A172 (cell line): ENCODE measurements at places on chromosomes 2 and 18. TPM values are rescaled to one million over a fixed set of nuclear protein-coding genes. Genes with fewer than 3 reads are reported as not detected.

GRCh38 chr18:77784759-77785379, 535.2 kb downstream of the GALR1 start:
- no peak for DNase-seq

The DSG1 gene
- not detected in 2 replicates for total RNA-seq

The D2HGDH gene
- total RNA-seq, result 12.6 and 14.6 TPM in 2 replicates

The SP5 gene
- 0.28 and 2.1 TPM in 2 replicates for total RNA-seq

The VWC2L gene
- not detected in 2 replicates for total RNA-seq

- DNase-seq, result peak; percentile 24
Observed at GRCh38 chr2:201218780-201219179, 35.8 kb downstream of the CASP10 start.

DNA sequence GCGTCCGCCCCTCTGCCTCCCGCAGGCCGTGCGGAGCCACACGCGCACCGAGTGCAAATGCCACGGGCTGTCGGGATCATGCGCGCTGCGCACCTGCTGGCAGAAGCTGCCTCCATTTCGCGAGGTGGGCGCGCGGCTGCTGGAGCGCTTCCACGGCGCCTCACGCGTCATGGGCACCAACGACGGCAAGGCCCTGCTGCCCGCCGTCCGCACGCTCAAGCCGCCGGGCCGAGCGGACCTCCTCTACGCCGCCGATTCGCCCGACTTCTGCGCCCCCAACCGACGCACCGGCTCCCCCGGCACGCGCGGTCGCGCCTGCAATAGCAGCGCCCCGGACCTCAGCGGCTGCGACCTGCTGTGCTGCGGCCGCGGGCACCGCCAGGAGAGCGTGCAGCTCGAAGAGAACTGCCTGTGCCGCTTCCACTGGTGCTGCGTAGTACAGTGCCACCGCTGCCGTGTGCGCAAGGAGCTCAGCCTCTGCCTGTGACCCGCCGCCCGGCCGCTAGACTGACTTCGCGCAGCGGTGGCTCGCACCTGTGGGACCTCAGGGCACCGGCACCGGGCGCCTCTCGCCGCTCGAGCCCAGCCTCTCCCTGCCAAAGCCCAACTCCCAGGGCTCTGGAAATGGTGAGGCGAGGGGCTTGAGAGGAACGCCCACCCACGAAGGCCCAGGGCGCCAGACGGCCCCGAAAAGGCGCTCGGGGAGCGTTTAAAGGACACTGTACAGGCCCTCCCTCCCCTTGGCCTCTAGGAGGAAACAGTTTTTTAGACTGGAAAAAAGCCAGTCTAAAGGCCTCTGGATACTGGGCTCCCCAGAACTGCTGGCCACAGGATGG, 7.1 kb upstream of the WNT10A start:
- no peak for DNase-seq

- DNase-seq, result no peak
Observed at GRCh38 chr2:158493458-158493857, 36.7 kb downstream of the PKP4 start.

DNA sequence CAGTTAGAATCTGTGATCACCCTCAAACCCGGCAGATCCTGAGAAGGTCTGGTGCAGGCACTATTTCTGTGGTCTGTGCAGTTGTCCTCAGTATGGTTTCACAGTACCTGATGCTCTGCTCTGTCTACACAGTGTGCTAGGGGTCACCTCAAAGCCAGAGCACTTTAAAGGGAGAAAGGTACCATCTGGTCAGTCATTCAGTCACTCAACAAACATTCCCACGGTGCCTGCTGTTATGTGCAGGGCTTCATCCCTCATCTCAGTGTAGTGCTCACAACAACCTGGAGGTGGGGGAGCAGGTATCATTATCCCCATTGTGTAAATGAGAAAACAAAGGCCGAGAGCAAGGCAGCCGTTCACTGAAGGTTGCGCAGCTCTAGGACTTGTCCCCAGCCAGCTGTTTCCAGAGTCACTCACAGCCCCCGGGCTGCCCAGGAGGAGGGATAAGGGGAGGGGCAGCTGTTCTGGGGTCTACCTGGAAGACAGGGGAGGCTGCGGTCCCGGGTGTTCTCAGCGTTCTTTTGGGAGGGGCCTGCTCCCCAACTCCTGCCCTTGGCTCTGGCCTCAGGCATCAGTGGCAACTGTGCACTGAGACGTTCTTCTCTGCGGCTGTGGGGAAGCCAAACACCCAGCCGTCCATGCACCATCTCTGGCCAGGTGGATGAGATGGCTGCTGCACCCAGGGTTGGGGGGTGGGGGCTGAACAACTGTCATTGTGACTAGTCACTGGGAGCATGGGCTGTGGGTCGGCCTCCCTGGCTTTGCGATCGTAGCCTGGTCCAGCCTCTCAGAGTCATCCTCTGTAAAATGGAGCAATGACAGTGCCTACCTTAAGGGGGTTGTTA, 9.2 kb downstream of the INHBB start:
- no peak for DNase-seq

DNA sequence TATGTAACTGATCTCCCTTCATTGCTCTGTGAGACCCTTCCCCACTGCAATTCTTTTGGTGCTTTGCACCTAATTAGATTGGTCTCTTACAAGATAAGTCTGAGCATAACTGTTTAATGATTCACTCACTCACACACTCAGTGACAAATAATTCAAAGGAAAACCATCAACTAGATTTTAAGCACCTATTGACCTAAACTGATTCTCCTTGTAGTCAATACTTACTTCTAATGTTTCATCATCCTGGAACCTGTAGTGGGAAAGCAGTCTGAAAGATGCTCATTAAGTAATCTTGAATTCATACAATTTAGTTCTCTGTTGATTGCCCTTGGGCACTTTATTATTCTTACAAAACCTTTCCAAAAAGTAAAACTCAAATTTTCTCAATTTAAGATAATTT, 74.3 kb upstream of the COL5A2 start:
- no peak for DNase-seq

The RGPD3 gene
- total RNA-seq, result 0.21 and 0.36 TPM in 2 replicates

GRCh38 chr2:144358979-144359541, 160.9 kb downstream of the ZEB2 start:
- DNase-seq, result peak; percentile 58

- no peak for DNase-seq
Observed at GRCh38 chr2:111054791-111055691, 65.7 kb upstream of the BCL2L11 start.

GRCh38 chr2:188956961-188957360, 17.2 kb upstream of the COL3A1 start:
- DNase-seq, result no peak

The SCYGR4 gene
- total RNA-seq, result not detected in 2 replicates

DNA sequence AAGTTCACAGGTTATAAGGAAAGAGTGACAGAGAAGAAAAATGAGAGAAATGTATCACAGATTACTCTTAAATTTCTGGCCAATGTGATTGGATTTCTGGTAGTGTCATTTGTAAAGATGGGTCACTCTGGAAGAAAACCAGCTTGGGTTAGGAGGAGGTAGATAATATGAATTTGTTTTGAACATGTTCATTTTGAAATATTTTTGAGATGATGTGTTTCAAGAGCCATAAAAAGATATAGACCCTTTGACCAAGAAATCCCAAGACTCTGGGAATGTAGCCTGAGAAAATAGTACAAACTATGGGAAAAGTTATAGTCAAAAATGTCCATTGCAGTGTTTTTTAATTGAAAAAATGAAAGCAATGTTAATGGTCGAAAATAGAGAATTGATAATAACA, 70.7 kb downstream of the CALCRL start:
- DNase-seq, result no peak

- DNase-seq, result peak; percentile 38
Observed at GRCh38 chr2:69375494-69376353, 11.3 kb downstream of the GFPT1 start.
